ENCODE measurements at places on chromosomes 5 and 9.

- DNase-seq = no peak
Measured at GRCh38 chr9:129068990-129069861, 11.7 kb upstream of the DOLPP1 start.

- DNase-seq = no peak
Measured at GRCh38 chr5:161545344-161546094, 1.0 kb downstream of the GABRB2 start.

GRCh38 chr5:43019614-43020398, 20.3 kb downstream of the ANXA2R start:
- DNase-seq = peak; percentile 73

DNA sequence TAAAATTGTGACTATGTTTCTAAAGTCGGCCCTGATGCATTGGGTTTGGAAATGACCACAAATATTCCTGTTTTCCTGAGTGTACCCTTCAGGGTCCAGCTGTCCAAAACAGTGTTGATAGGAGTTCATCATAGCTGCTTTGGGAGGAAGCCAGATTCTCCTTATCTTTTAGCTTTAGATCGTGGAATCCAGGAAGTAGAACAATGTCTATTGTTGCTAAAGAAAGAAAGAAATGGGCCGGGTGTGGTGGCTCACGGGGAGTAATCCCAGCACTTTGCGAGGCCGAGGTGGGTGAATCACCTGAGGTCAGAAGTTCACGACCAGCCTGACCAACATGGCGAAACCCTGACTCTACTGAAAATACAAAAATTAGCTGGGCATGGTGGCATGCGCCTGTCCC, 9.5 kb downstream of the CAVIN4 start:
- no peak for DNase-seq

DNA sequence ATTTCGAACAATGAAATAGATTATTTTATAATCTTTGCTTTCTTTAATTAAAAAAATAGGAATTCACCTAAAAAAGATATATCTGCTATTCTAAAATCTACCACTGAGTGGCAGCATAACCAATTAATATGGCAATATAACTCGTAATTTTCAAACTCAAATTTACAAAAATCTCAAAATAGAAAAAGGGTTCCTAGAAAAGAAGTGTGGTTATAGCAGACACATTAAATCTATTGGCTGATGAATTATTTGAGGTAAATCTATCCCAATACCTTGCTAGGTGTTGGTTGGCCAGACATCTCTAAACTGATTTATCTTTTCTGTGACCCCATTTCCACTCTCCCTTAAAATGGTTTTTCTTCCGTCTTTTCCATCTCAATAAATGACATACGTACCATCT, 30.2 kb upstream of the NRG2 start:
- DNase-seq = no peak
